NCI-H526 (cell line): ENCODE measurements at places on chromosomes 1 and 21.

DNA sequence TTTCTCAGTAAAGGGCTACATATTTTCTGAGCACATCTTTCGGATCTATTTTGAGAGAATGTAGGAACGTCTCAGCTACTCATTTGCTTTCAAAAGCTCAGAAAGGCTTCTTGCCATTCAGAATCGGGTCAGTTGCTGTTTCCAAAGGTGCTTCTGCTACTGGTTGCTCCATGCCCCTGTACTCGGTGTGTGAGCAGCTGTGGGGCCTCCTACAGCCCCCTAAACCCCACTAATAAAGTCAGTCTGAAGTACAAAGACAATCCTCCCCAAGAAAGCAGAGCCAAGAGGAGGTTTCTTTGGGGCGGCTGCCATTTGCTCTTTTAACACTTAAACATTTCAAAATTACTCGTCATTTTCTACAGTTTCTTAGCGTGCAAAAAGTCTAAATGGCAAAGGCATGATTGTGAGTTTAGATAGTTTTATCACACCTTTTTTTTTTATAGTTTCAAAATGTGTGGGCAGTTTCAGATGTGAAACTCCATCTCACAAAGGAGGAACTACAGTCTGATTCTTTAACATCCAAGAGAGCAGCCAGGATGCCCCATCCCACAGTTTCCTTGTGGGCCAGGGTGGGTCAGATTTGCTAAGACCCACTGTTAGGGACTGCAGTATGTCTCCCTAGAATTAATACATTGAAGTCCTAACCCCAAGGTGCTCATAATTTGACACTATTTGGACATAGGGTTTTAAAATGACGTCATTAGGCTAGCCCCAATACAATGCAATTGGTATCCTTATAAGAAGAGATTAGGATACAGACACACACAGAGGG lies 4.1 kb downstream of the RUNX1 start:
- DNase-seq, result no peak

GRCh38 chr1:80155371-80155770 lies 1148.8 kb upstream of the ADGRL4 start:
- peak; percentile 7 for DNase-seq

GRCh38 chr1:109167001-109167506 lies 46.7 kb upstream of the SARS1 start:
- no peak for DNase-seq

GRCh38 chr1:77504986-77505385 lies 177.5 kb downstream of the ZZZ3 start:
- no peak for DNase-seq

DNA sequence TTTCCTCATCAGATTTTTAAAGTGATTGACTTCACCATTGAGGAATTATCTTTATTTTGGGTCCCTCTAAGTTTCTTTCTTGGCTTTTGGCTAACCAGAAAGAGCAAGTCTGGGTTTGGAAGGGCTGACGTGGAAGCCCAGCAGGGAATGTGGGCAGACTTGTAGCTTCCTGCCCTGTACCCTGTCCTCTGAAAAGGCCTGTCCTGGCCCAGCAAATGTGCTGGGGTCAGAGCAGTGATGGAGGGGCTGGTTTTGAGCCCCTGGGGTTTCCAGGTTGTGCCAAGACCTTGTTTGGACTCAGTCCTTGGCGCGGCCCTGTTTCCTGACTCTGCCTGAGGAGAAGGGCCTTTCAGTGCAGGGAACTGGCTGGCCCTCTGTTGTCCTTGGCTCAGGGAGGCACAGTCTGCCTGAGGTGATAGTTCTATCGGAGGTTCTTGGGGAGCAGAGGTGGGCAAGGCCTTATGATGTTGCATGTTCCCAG lies 72.1 kb downstream of the UCK2 start:
- DNase-seq, result no peak

DNA sequence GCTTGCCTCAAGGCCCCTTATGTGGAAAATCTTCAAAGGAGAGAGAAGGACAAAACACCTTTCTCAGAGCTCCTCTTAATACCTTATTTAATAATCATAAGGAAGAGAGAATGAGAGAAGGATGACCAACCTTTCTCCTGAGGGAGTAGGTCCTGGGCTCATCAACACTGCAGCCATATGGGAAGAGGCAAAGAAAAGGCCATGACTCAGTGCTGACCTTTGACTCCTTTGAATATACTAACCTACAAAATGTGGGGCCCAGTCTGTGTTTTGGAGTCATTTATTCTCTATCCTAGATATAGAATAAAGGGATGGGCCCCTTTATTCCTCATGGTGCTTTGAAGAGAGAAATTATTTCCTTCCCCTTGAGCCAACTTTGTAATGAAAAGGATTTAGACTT lies 38.3 kb downstream of the CAMSAP2 start:
- no peak for DNase-seq

- no peak for DNase-seq
These were observed 3.3 kb downstream of the SUCO start for GRCh38 chr1:172536256-172536655.

DNA sequence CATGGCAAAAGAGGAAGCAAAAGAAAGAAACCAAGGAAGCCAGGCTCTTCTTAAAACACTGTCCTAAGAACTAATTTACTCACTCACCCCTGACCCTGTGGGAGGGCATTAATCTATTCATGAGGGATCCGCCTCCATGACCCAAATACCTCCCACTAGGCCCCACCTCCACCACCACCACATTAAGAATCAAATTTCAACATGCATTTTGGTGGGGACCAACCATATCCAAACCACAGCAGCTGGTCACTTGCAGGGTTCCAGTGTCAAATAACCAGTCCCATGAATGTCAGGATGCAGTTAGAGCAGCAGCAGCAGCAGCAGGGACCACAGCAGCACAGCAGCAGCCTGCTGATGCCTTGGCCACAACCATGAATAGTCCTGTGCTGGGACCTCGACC lies 83.8 kb downstream of the ZC3H11B start:
- no peak for DNase-seq

DNA sequence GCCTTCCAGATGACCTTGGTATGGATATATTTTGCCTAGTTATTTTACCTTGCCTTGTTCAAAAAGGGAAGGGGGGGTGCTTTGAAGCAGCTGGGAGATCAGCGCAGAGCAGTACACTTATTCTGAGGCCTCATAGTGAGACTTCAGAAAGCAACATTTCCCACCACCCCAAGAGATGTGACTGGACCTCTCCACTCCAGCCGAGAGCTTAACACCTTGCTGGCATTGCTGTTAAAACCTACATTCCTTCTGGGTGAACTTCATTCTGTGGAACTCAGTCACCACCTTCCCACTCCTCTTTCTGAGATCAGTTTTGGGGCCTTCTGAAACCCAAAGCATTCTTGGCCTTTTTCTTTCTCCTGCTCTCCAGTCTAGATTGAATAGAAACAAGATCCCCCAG lies 148.7 kb downstream of the BARHL2 start:
- DNase-seq, result no peak

DNA sequence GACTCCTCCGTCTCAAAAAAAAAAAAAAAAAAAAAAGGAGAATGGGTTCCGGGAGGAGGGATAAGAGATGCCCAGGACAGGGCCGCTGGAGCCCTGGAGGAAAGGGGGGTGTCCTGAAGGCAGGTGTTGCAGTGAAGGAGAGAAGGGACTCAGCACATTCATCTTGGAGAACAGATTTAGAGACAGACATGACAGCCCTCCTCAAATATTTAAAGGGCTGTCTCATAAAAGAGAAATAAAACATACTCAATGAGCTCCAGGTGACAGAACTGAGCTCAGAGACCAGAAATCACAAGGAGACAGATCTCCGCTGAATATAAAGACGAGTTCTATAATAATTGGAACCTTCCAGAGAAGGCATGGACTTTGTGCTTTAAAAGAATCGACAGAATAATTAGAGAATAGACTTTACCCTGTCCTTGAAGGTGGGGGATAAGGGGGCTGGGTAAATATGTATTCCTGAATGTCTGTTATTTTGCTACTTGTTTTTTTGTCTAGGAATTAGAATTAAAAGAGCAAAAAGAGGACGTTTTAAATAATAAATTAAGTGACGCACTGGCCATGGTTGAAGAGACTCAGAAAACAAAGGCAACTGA lies 52.0 kb upstream of the EFHD2 start:
- no peak for DNase-seq

- no peak for DNase-seq
These were observed 12.1 kb upstream of the PIGV start for GRCh38 chr1:26775666-26776065.

DNA sequence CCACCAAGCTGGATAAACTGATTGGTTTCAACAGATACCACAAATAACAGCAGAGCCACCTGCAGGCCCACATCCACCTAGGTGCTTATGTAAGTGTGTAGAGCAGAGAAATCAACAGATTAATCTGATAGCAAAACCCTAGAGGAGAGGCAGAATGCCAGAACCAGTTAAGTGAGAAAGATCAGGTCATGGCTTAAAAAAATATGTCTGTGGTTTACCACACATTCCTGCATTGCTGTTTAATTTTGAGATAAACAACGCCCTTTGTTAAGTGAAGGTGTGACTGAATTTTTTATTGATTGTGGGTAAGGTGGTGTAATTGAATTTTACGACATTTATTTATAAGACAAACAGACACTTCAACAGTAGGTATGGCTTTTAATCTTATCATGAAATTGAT lies 21.2 kb downstream of the CRNN start:
- no peak for DNase-seq

DNA sequence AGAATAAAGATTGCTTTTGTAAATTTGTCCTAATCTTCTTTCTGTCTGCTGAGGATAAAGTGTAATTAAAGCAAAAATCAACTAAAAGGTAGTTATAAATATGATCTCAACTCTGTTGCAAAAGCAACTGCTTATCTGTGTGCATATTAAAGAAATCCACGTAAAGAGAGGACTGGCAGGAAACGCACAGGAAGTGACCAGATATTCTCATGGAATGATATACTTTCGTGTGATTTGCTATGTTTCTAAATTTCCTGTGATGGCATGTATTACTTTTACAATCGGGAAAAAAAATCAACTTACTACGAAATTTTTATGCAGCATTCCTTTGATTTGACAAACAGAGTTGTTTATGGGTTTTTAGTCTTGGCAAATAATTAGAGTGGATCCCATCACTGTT lies 75.4 kb downstream of the RGS2 start:
- no peak for DNase-seq

DNA sequence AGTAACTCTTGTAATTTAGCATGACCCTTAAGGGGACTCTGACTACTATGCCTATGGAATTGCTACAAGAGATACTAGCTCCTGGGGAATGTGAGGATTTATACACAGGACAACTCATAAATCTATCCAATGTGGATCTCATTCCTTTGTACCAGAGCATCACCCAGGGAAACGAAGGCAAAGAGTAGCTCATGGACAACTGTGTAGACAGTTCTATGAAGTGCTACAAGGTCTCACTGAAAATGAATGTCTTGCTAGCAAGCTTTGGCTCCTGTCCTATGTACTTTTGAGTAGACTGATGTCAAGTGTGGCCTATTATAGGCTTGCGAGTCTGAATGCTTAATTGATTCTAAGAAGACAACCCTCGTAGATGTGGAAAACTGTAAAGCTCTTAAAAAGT lies 93.7 kb downstream of the ZSWIM5 start:
- DNase-seq, result no peak

DNA sequence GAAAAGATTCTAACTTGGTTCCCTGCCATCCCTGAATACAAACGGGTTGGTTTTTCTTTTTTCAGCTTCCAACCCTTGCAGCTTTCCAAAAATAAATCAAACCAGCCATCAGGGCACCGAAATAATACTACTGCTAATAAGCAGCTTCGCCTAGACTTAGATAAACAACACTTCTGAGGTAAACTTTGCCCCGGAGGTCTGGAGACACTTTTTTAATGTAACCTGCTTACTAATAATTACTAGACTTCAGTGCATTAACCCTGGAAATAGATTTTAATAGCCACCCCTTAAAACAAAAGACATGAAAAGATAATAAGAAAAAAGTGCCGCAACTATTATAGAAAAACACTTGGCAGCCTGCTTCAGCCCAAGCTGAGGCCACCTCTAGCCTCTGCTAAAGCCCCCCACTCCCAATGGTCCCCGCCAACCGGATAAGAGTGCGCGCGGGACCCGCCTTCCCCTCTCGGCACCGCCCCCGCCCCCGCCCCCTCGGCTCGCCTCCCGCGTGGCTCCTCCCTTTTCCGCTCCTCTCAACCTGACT lies 405 bp upstream of the GADD45A start:
- no peak for DNase-seq

- DNase-seq, result no peak
These were observed 1412.7 kb downstream of the KCNT2 start for GRCh38 chr1:195195423-195196057.

GRCh38 chr1:98870959-98871903 lies 133.4 kb downstream of the PLPPR5 start:
- DNase-seq, result no peak

DNA sequence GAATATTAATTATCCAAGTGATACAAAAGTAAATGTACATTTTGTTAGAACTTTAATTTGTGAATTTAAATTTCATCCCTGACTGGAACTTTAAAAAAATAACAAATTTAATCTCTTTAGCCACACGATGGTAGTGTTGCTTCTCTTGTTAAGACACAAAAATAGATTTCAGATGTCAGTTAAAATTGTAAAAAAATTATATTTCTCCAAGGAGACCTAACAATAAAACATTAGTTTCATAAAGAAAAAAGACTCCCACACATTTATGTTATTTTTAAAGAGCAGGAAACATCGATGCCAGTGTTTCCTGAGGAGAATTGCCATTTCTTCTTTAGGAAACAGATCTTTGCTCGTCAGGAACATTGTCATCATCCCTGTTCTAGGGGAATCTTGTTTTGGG lies 74.0 kb upstream of the DEPDC1 start:
- DNase-seq, result no peak

DNA sequence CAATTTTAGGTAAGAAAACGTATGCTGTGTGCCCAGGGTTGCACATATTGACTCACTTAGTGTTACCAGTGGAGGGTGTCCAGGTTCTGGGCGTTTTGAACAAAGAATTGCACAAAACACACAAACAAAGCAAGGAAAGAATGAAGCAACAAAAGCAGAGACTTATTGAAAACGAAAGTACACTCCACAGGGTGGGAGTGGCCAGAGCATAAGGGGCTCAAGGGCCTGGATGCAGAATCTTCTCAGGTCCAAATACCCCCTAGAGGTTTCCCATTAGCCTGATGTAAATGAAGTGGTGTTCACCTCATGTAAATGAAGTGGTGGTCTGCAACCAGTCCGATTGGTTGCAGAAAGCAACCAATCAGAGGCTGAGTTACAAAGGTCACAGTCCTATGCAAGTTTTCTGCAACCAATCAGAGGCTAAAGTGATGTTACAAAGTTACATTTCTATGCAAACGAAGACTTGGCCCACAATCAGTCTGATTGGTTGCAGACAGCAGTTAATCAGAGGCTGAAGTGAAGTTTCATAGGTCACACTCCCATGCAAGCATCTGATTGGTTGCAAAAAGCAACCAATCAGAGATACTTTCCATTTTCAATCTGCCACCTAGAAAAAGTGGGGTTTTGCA lies 228.3 kb downstream of the ST6GALNAC3 start:
- DNase-seq, result no peak
